ENCODE measurements at places on chromosomes 7 and 10.

DNA sequence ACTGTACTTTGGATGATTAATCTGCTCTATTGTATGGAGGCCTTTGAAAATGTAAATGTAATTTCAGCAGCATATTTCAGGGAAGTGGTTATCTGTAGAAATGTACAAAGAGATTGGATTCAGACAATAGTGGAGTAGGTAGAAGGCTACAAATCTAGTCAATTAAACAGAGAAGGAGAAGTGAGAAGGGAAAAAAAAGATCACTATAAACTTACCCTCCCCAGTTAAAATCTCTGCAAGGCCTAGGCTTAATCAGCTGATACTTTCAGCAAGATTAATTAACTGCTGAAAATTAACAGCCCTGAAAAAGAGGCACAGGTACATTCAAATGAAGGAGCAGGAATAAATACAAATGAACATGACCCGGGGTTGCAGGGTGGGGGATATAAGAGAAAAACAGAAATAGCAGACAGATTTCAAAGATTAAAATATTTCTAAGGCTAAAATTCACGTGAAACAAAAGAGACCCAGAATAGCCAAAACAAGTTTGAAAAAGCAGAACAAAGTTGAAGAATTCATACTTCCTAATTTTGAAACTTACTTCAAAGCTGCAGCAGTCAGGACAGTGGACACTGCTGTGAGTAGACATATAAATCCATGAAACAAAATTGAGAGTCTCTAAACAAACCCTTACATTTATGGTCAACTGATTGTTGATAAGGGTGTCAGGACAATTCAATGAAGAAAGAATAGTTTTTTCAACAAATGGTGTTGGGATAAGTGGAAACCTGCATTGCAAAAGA, 96.0 kb downstream of the NRCAM start:
- no peak for DNase-seq

DNA sequence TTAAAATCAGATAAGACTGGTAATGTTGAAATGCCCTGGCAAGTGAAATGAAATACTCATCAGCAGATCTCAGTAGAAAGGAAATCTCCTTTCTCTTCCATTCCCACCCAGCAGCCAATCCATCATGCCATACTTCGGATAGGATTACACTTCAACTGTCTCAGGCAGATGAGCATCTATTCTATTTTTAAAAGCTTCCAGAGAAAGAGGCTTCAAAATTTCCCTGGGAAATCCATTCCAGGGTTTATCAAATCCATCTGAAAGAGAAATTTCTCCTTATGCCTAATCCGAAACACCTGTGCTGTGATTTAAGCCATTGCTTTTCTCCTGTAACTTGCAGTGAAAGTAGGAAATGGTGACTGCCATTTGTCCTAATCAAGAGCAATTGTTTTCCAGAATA, 60.4 kb upstream of the RAPGEF5 start:
- DNase-seq = no peak

GRCh38 chr7:137904833-137905232, 58.1 kb upstream of the DGKI start:
- no peak for DNase-seq

- no peak for DNase-seq
These were observed 16.3 kb downstream of the ACSL5 start for GRCh38 chr10:112390125-112390703.

DNA sequence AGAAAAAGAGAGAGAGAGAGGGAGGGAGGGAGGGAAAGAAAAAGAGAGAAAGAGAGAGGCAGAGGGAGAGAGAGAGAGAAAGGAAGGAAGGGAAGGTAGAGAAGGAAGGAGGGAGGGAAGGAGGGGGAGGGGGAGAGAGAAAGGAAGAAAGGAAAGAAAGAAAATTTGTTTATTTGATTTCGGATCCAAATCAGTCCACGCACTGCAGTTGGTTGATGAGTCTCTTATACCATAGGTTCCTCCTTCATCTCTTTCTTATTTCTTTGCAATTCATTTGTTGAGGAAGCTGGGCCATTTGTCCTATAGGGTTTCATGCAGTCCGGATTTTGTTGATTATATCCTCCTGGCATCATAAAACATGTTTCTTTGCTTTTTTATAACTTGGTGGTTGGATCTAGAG, 34.4 kb downstream of the AIFM2 start:
- no peak for DNase-seq

GRCh38 chr7:145848691-145849090, 267.9 kb upstream of the CNTNAP2 start:
- DNase-seq = no peak

DNA sequence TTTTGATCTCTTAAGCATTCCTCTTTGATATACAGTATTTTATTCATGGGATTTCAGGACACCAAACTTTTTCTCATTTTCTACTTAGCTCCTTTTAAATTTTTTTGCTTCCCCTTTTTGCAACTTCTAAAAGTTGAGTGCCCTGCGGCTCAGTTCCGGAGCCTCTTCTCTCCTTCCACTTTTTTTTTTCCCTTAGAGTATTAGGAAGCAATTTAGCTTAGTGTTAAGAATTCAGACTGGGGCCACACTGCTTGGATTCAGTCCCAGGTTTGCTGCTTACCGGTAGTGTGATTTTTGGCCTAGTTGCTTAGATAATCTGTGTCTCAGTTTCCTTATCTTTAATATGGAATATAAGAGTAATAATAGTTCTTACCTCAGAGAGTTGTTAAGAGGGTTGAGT, 3.4 kb downstream of the STAM start:
- DNase-seq = no peak

DNA sequence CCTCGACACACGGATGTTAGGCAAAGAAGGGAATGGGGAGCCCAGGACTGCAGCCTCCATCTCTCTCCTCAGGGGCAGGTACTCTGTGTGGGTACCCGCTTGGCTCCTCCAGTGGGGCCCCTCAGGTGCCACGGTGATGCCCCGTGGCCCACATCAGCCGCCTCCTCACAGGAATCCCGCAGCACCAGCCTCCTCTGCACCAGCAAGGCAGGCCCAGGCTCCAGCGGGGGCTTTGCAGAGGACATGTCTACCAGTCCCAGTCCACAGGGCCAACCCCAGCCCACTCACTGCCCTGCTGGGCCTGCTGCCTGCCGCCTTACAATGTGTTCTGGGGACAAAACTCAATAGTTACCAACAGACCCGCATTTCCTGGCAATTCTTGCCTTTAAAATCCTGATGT, 61.6 kb upstream of the ADGRA1 start:
- DNase-seq = no peak

DNA sequence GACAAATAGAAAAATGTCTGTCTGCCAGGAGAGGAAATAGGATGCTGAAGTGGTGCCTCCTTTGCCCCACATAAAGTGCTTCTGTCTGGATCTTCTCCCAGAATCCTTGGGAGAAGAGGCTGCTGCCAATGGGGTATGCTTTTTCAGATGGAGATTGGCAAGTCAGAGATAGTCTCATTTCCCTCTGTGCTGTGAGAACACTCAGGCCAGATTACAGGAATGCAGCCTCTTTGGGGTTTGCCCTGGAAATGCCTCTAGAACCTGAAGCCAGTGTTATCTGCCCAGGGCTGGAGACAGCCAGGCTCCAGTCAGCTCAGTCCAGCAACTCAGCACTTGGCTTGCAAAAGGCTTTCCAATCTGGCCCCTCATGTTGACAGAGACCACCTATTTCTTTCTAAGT, 119.1 kb upstream of the PHYHIPL start:
- DNase-seq = no peak

DNA sequence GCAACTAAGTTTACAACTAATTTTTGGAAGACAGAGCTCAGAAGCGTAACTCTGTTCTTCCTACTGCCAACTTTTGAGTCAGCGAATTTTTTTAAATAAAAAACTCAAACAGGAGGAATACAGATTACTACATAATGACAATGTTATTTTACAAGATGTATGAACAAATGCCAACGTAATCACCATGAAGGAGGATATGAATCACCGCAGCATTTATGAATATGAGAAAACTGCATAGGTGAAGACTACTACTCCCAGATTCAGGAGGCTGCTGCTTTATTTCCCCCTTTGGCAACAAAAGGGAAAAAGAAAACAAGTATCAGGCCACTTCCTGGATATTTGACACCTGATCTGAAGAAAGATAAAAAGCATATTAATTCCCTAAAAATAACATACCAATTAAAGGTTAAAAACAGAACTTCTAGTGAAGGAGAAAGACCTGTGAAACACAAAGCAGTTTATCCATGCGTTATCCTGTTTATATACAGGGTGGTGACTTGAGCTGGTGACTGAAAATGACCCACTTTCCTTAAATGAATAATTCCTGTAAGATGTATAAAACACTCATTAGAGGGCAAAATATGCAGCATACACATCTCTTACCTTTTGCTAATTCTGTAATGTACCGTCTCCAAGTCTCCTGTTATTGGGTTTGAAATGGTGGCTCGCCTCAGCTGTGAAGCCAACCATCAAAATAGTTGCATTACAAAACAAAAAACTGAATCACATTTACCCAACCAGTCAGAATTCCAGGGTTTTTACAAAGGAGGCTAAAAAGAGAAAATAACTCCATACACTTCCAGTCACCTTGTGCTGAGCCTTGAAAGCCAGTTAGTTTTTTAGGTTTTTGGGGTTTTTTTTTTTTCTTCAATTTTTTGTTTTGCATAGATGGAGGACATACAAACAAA, 52.0 kb downstream of the P4HA1 start:
- no peak for DNase-seq

DNA sequence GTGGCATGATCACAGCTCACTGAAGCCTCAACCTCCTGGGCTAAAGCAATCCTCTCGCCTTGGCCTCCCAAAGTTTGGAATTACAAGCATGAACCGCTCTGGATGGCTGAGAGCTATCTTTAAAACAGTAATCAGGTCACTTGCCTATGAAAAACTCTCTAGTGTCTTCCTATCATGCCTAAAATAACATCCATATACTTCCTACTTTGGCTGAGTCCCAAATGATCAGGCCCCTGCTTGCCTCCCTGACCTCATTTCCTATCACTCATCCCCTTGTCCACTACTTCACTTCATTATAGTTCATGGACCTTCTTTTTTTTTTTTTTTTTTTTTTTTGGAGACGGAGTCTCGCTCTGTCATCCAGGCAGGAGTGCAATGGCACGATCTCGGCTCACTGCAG, 28.0 kb downstream of the SEPTIN7 start:
- no peak for DNase-seq

DNA sequence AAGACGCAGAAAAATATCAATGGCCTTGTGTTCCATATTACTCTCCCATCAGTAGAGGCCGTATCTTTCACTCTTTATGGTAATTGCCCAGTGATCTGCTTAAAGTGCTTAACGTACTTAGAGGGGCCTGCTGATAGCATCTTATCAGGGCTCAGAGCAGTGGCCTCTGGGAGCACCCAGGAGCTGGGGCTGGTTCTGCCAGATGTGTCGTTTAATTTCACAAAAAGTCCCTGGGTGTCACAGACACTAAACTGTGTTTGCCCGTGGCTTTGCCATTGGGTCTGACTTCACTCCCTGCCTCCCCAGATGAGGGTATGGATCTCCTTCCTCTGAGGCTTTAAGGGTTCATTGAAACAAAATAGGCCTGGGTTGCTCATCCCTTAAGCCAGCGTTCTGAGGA, 435.3 kb downstream of the GATA3 start:
- no peak for DNase-seq

DNA sequence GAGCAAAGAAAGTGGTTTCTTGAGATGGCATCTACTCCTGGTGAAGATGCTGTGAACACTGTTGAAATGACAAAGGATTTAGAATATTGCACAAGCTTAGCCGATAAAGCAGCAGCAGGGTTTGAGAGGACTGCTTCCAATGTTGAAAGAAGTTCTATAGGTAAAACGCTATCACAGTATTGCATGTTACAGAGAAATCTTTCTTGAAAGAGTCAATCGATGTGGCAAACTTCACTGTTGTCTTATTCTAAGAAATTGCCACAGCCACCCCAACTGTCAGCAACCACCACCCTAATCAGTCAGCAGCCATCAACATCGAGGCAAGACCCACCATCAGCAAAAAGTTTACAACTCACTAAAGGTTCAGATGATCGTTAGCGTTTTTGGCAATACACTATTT, 59.9 kb downstream of the SLC29A4 start:
- no peak for DNase-seq

GRCh38 chr7:67423065-67423464, 426.4 kb downstream of the TYW1 start:
- DNase-seq = no peak

GRCh38 chr10:130873636-130874035, 437.9 kb downstream of the TCERG1L start:
- DNase-seq = no peak

- no peak for DNase-seq
These were observed 10.3 kb upstream of the PLAC9 start for GRCh38 chr10:80122110-80122710.

GRCh38 chr10:75995720-75996119, 564.3 kb downstream of the LRMDA start:
- DNase-seq = no peak

DNA sequence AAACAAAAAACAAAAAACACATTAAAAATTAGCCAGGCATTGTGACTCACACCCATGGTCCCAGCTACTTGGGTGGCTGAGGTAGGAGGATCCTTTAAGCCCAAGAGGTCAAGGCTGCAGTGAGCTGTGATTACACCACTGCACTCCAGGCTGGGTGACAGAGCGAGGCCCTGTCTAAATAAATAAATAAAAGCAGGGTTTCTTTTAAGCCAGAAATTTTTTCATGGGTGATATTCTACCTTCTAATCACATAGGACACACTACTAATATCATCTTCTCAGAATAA, 14.2 kb upstream of the SVIL start:
- no peak for DNase-seq

GRCh38 chr7:77353407-77353721, 62.8 kb downstream of the GSAP start:
- no peak for DNase-seq

DNA sequence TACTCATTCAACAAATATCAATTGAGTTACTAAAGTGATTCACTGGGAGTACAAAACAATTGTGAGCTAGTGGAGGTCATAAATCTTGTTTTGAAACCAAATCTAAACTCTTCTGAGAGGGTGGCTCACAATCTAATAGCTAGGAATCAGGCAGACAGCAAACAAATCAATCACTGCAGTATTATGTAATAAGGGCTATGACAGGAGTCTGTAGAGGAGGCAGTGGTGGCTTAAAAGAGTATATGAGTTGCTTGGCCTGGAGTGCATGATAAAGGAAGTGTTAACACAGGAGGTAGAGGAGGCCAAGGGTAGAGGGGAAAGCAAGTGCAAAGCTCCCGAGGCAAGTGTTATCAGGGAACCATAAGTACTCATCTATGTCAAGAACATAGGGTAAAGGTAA, 16.5 kb downstream of the MYPN start:
- no peak for DNase-seq

GRCh38 chr10:62719061-62719460, 85.5 kb upstream of the ADO start:
- DNase-seq = no peak

DNA sequence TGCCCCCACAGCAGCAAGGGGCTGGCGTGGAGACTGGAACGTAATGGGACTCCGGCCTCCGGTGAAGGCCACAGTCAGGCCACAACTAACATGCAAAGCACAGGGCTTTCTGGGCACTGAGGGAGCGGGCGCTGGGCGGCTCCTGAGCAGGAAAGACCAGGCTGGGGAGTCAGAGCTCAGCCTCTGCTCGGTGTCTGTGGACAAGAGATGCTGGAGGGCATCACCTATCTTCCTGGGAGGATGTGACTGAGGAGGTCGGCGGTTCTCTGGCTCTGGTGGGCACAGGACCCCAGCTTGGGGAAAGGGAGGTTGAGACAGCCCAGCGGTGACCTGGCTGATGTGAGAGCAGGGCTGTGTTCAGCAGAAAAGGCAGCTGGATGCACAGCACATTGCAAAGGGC, 11.7 kb downstream of the CNPY1 start:
- no peak for DNase-seq
